ENCODE measurements at places on chromosomes 4 and X.

GRCh38 chr4:163744861-163745260 lies 250.4 kb downstream of the TMA16 start:
- no peak for DNase-seq

DNA sequence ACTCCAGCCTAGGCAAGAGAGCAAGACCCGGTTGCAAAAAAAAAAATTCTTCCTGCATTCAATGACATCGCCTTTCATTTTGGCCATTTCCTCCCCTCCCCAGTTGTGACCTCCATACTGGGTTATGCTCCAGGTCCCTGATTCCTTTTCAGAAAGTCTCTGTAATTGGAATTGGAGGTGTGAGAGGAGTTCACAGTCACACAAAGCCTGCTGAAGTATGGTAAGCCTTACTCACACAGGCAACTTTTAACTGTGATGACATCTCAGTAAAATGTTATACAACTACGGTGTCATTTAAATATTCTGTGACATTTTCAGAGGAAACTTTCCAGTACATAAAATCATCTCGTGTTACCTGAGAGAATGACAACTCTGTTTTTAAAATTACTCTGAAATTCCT lies 73.6 kb downstream of the CEP44 start:
- DNase-seq, result no peak

DNA sequence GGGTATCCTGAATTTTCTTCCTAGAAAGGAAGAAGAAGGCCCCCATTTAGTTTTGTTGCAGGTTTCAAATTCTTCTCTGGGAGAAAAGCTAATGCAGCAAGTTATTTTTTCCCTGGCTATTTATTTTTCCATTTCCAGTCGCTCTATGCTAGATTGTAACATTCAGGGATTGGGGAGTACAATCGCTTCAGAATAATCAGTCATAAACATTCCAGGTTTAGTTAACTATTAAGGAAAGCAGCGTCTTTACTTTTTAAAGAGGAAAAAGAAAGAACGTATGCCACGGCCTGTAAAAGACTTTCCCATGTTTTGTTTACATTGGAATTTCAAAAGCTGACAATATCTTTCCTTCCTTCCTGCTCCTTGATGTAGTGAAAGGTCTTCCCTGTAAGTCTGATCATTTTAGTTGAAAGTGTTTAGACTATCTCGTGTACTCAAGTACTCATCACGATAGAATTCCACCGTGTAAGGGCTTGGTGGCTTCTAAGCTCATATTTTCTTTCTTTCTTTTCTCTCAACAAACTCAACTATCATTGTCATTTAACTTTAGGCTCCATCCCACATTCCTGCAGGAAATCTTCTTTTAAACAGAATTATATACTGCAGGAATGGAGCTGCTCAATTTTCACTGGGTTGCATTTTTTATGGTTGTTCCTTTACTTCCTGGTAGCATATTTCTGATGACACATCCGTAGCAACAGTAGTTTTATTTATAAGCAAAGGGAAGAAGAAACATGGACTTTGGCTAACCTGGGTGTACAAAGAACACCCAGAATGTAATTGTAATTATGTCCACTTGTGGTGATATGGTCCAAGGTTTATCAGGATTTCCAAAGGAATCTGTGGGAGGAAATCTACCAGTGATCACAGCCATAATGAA lies 213.1 kb upstream of the FAT1 start:
- no peak for DNase-seq

GRCh38 chrX:131306601-131307000 lies 17.5 kb upstream of the IGSF1 start:
- no peak for DNase-seq

DNA sequence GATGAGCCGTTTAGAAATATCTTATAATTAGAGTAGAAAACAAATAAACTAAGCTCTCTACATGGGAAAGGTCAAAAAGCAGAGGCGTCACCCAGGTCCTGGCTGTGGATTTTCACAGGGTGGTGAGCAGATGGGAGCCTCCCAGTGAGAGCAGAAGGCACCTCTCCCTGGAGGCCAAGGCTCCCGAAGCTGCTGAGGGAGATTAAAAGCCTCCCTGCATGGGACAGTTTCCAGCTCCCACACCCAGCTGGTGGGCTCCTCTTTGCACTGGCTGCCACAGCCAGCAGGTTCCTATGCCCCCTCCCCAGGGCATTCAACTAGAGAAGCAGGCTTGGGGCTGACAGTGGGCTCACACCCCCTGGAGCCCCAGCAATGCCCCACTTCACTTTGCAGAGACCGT lies 55.2 kb upstream of the TBC1D9 start:
- DNase-seq, result no peak
